ENCODE measurements at places on chromosomes 12 and 14.

DNA sequence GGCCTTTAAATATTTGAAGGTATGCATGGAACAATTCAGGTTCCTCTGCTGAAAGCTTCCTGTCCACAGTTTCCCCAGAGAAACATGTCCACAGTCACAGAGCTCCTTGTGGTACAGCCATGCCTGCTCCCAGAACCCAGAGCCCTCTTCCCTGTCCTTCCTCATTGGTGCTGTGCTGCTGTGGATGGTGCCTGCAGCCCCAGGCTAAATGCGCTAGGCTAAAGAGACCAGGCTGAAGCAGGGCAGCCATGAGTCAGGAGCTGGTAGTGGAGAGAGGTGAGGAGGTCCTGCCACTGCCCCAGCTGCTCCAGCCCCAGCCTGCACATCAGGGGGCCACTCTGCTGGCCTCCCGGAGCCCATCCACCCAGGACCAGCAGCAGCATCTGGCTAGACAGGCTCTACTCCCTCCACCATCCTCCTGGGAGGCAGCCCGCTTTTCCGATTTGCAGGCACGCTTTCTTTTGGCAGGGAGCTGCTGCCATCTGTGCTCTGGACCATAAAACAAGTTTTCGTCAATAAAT lies 65.4 kb upstream of the DDX11 start:
- no peak for DNase-seq

DNA sequence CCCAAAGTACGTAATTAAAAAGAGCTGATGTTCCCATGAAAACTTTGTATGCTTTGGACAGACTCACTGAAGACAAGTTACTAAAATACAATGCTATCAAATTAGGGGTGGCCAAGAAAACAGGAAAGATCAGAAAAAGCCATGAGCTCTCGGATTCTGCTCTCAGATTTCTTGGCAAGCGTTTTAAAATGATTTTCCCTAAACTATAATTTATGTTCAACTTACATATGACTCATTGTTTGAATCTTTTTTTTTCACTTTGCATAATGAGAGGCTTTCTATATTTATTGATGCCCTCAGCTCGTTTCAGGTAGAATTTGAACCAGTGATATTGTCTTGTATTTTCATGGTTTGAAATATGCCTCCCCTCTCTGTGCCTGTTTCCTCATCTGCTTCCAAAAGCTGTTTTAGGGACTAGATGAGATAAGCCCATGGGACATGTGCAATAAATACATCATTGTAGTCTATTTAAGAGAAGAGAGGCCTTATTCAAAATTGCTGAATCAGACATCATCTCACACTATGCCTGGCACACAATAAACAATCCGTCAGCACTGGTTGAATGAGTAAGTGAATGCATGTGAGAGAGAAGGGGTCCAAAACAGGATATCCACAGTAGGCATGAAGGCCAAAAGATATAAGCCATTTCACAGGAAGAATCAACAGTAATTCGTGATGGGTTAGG lies 4.7 kb upstream of the IPO8 start:
- no peak for DNase-seq

- no peak for DNase-seq
Measured at GRCh38 chr12:45781080-45781479, 51.6 kb downstream of the ARID2 start.

DNA sequence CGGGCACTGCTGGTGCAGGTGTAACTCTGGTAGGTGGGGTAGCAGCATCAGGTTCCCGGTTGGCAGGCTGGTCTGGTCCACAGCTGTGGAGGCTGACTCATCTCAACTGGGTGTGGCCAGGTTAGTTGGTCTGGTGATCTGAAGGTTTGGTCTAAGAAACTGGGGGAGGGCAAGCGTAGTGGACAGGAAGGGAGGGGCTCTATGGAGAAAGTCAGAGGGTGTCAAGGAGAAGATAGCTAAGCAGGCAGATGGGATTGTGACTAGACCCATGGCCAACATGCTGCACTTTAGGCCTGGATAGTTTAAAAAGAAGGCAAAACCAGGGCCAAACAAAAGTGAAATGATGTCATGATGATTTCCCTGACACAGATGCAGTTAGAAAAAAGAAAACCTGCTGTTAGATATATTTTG lies 7.9 kb downstream of the TRIM9 start:
- DNase-seq: peak; percentile 52

DNA sequence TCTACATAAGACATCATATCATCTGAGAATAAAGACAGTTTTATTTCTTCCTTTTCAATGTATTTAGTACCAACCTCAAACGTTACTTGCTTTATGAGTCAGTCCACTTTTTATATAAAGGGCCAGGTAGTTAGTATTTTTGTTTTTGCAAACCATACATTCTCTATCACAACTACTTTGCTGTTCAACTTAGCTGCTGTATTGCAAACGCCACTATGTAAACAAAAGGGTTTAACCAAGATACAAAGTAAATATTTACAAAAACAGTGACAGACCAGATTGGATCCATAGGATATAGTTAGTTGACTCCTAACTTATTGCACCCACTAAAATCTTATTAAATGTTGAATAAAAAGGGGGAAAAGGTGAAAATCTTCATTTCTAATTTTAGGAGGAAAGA lies 87.7 kb upstream of the FOXG1 start:
- no peak for DNase-seq

DNA sequence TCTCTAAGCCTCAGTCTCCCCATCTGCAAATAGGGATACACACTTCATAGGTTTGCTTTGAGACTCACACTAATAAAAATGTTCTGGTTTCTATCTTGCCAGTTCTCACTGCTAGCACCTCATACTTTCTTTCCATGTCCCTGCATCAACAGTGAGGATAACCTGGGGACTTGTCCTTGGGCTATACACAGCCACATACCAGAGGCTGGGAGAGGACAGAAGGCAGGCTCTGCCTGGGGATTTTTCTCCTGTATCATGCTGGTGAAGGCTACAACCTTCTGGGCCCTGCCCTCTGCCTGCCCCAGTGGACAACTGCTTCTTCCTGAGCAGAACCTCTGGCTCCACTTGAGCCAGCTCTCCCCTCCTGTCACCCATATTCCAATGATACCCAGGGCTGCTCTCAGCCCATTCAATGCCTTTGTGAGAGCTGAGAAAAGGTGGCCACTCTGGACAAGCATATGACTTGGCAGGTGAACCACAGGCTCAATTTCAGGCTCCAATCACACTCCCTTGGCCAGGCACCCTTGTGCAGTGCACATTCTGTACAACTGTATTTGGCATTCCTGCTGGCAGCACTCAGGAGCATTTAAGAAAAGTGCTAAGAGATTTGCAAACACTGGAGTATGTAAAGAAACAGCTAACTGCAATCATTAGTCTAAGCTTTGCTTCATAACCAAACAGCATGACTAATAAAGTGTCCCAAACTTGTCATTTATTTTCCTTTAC lies 135.8 kb upstream of the VRK1 start:
- DNase-seq: no peak

- no peak for DNase-seq
Measured at GRCh38 chr14:100441271-100441947, 118.3 kb downstream of the SLC25A47 start.

GRCh38 chr14:93369713-93370266 lies 22.8 kb downstream of the COX8C start:
- no peak for DNase-seq

GRCh38 chr14:35366056-35366451 lies 38.5 kb downstream of the NFKBIA start:
- DNase-seq: no peak

DNA sequence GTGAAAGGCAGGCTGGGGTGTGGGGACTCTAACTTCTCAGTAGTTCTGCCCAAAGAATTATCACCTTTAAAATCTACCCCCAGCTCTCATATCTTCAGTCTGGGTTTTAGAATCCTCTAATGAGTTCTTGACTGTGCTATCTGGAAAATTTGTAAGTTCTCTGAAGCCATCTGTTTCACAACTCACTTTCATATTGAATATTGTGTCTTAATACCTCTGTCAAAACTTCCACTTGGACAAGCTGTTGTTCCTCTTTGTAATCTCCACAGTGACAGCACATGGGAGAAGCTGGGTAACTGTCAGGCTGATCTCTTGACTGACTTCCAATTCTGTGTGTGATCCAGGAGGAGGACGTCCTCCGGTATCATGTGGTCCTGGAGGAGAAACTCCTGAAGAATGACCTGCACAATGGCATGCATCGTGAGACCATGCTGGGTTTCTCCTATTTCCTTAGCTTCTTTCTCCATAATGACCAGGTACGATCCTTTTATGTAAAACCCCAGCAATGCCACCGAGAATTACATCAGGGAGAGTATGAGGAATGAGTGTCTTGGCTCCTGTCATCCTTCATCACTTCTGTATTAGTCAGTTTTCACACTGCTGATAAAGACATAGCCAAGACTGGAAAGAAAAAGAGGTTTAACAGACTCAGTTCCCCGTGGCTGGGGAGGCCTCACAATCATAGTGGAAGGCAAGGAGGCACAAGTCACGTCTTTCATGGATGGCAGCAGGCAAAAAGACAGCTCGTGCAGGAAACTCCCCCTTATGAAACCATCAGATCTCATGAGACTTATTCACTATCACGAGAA lies 111.9 kb downstream of the STAB2 start:
- no peak for DNase-seq

DNA sequence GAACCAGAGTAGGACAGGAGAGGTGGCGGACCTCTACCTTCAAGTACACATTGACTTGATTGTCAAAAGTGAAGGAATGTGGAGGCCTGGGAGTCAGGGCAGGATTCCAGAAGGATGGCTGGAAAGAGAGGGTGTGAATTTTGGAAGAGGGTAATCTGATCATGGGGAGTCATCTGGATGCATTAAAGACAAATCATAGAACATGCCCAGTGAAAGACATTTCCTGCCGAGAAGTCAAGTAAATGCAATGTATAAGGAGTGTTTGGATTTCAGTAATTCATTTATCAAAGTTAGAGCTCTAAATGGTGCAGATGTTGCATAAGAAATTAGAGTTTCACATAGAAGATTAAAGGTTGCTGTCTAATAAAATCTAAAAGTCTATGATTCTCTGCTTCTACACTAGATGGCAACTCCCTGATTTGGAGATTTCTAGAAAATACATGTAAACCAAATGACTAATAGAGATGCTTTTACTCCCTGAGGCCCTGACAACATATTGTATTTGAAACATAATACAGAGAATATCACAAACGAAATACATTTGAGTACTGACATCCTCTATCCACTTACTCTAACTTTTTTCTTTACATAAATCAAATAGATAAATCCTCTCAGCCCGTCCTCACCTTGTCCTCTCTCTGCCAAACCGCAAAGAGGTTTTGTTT lies 91.3 kb downstream of the KCNA5 start:
- no peak for DNase-seq

DNA sequence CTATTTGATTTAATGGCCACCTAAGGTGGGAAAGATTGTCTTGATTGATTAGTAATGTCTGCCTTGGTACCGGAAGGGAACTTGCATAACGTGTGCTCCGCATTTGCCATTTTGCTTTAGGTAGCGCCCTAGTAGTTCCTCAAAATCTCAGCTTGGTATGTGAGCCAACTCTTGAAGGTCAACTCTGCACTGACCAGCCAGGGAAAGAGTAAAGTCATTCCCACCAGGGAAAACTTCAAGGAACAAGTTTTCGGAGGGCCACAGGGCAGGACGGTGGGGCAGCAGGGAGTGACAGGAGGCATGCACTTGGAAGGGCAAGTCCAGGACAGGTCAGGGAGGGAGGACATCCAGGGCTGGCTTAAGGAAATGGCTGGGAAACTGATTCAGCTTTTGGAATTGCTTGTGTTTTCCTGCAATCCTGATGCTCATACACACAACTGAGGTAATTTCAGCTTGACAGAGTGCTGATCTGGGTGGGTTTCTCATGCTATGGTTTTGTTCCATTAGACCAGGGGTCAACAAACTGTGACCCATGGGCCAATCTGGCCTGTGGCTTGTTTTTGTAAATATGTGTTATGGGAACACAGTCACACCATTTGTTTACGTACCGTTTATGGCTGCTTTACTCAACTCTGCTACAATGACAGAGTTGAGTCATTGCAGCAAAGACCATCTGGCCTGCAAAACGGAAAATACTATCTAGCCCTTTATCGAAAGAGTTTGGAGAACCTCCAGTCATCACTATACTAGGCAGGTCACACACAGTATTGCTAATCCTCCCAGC lies 184.5 kb downstream of the RBM19 start:
- no peak for DNase-seq

DNA sequence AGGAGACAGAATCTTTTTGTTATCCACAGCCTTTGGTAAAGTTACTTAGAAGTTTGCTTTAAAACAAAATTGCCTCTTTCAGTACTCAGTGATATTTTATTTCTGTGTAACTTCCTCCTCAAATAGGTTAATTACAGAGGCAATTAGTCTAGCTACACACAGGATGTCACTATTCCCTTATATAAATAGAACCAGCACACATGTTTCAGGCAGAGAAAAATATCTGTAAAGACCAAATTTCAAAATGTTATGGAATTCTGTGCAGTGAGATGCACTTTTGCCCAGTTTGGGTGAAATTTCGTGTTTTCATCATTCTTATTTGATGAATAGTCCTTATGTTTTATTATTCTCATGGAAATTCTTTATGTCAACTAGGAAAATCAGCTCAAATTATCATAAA lies 410.6 kb upstream of the SOX5 start:
- no peak for DNase-seq

GRCh38 chr12:108691998-108692808 lies 39.1 kb downstream of the CORO1C start:
- DNase-seq: no peak

GRCh38 chr14:104989951-104990303 lies 4.3 kb downstream of the CLBA1 start:
- DNase-seq: no peak

- DNase-seq: no peak
Measured at GRCh38 chr14:24437736-24438067, 4.9 kb downstream of the SDR39U1 start.

- peak; percentile 46 for DNase-seq
Measured at GRCh38 chr12:76199808-76200207, 115.3 kb upstream of the NAP1L1 start.

- DNase-seq: peak; percentile 71
Measured at GRCh38 chr12:51262758-51263177, 7.4 kb downstream of the SMAGP start.

All from LoVo (cell line).